ENCODE measurements at places on chromosomes 16 and 17.

GRCh38 chr17:73657473-73658116 is 13.3 kb upstream of the SDK2 start:
- no peak for DNase-seq

DNA sequence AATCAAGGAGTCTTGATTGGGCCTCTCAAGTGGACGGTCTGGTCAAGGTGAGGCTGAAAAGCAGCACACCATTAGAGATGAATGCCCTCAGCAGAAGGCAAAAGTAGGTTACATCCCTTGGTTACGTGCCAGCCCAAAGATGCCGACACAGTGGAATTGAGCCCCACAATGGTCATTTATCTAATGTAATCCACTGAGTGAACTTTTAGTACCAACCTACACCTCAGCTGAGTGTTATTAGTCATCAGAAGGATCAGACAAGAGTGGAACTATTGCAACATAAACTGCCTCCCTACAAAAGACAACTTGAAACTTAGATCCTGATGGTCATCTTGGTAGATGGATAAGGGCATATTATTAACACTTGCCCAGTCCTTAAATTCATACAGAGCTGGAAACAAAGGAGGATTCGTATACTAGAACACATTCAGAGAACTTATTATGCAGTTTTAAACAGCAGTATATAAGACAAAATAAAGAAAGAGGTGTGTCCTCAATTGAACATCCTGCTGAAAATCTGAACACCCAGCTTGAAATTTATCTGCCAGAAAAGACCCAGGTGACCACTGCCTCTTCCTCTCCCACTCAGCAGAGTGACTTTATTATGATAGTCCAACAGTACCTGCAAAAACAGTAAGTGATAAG is 2.8 kb downstream of the DCUN1D3 start:
- no peak for DNase-seq

- no peak for DNase-seq
Observed at GRCh38 chr17:63390090-63390489, 56.0 kb downstream of the CYB561 start.

DNA sequence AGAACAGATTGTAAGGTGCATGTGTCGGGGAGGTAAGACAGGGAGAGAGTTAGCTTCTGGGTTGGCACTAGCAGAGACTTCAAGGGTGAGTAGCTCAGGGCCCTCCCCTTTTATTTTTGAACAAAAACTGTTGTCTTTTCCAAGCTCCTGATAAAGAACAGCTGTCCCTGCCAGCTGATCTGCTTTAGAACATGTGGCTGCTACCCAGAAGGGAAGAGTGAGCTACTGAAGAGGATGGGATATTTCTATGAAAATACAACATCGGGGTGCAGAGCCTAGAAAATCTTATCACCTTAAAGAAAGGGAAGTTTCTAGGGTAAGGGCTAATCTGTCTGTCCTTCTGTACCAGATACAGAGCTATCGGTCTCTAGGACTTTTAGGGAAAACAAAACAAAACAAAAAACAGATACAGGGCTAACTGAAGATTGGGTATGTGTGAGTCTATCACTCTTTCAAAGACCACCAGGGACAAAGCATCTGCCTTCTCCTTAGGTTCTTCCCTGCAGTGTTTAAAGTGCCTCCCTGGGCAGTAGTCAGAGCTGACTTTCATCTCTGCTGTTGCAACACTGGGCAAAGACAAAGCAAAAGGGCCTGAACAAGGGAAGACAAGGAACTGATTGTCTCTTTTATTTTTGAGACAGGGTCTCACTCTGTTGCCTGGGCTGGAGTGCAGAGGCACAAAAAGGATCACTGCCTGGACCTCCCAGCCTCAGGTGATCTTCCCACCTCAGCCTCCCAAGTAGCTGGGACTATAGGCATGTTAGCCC is 5.0 kb upstream of the DHRS13 start:
- DNase-seq, result no peak

DNA sequence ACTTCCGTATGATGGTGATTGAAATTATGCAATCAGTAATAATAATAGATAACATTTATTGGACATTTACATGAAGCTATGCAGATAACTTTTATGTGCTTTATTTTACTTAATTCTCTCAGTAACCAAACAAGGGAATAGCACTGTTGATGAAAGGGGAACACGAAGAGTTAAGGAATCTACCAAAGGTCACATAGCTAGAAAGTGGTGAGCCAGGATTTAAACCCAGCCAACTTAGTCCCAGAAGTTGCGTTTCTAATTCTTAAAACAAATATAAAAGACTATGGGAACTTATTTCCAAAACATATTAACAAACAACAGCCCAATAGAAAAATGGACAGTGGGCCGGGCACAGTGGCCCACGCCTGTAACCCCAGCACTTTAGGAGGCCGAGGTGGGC is 9.7 kb downstream of the SPNS3 start:
- no peak for DNase-seq

Measured in memory B cell (primary cell).